ENCODE measurements at places on chromosomes 2 and 18.
A peak's percentile ranks its signal among the peaks of the same experiment; 100 is the strongest.

DNA sequence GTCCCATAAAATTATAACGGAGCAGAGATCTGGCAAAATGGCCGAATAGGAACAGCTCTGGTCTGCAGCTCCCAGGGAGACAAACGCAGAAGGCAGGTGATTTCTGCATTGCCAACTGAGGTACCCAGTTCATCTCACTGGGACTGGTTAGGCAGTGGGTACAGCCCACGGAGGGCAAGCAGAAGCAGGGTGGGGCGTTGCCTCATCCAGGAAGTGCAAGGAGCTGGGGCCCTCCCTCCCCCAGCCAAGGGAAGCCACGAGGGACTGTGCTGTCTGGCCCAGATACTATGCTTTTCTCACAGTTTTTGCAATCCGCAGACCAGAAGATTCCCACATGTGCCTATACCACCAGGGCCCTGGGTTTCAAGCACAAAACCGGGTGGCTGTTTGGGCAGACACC, 22.8 kb downstream of the ICA1L start:
- no peak for DNase-seq

GRCh38 chr2:121133551-121134319, 151.3 kb downstream of the TFCP2L1 start:
- no peak for DNase-seq

- DNase-seq = no peak
These were observed 391.3 kb downstream of the SETBP1 start for GRCh38 chr18:45071956-45072355.

DNA sequence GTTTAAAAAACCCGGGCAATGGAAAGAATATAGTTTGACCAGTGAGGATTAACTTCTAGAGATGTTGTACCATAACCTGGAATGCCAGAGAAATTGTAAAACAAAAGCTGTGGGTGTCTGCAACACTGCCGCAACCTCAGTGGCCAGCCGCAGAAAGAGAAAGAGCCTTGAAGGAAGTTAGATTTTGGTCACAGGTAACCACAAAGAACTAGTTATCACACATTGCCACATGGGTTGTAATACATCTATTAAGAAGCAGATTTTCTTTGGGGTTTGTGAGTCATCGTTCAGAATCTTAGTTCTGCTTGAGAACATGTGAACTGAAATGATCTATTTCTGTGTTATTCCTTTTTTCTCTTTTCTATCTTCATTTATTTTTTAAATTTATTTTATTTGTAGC, 222.9 kb upstream of the AGAP1 start:
- DNase-seq = peak; percentile 43

GRCh38 chr2:8966123-8966908, 37.2 kb downstream of the MBOAT2 start:
- DNase-seq = no peak

DNA sequence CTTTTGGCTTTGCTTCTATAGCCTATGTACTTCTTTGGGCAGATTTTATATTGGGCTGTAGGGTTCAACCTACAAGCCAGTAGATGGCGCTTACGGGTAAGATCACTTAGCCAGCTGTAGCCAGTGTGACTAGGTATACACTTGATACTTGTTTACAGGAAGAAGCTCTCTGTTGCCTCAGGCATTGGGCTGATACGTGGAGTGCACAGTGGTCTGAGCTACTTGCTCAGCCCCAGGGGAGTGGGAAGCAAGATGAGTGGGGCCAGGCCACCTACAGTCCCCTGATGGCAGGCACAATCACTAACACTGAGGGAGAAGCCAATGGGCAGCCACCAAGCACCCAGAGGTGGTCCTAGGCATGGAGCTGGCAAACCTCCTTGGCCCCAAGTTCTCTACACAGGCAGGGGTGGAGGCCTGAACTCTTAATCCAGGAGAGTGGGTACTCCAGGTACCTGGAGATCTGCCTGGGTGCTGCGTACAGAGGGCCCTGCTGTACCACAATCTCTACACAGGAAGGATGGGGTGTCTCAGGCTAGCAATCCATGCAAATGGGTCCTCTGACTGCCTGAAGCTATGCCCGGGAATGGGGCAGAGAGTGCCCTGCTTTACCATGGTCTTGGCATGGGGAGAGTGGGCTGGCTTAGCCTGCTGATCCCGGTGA, 122.2 kb downstream of the NCOA1 start:
- no peak for DNase-seq

GRCh38 chr2:119116411-119117295, 41.9 kb downstream of the C1QL2 start:
- no peak for DNase-seq

- DNase-seq = no peak
These were observed 390.7 kb downstream of the LRATD1 start for GRCh38 chr2:15023221-15023620.

GRCh38 chr2:37827911-37828511, 97.1 kb upstream of the RMDN2 start:
- peak; percentile 44 for DNase-seq

DNA sequence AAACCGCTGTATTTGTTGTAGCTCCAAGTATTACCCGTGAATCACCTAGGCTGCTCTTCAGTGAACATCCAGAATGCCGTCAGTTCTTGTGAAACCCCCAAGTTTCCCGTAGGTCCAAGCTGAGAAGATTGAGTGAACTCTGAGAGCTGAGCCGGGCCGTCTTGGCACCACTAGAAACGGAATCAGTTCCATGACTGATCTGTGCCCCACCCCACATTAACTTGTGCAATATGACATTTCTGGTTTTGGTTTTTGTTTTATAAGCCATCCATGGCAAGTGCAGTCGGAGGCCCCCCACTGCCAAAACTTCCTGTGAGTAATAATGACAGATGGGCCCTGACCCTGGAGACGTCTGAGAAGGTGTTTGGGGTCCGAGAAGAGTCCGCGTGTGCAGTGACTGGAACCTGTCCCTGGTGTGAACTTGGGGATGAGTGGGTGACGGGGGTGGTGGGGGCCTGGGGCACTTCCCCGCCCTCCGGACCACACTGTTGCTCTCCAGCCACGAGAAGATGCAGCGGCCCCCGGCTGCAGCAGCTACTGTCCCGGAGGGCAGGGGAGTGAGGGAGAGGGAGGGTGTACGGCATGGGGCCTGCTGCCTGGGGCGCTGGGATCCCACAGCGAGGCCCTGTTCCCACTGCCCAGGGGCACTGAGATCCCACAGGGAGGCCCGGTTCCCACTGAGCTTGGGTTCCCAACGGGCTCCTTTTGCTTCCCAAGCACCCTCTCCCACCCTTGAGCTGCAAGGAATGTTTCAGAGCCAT, 26.5 kb downstream of the NFATC1 start:
- no peak for DNase-seq

DNA sequence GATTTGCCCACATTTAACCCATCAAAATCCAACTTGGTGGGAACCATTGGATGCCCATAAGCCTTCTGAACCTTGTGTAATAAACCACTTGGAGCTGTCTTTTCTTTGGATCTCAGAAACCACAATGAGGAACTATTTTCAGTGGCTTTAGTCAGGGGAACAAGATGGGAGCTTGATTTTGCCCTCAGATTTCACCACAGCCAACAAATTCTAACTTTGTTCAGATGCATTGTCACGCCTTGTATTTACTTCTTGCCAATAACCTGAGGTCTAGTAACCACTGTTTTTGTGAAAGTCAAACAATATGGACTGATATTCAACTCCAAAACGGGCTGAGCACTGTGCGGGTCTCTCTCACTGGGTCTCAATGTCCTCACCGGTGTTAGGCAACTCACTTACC, 508.2 kb downstream of the TNS1 start:
- no peak for DNase-seq

DNA sequence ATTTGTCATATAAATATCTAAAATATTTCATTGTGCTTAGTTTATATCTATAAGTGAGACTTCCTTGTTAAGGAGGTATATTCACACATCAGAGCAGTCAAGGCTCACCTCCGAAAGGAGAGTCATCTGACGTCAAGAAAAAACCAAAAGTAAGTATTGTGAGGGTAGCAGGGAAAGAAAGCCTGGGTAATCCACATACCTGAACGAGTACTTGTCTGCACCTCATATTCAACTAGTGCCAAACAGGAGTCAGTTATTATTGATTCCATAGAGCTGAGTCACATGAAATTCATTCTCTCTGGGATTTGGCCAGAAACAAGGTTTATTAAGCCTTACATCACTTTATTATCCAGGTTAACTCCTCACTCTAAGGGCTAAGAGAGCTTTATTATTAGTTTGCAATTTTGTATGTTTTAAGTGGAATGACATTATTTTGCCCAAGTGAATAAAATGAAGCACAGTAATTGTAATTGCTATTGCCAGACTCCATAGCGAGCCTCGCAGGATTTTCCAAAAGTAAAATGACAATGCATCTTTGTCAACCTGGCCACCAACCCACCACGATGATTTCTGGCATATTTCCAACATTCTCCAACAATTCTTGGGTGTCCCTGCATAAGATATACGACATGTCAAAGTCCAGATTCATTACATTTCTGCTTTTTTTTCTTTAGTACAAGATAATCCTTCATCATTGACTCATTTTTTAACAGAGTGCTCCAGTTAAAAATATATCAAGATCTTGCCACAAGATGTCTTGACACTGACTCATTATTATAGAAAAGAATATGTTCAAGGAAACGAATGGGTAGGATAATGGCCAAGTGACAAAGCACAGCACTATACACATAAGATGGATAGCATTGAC, 1210.4 kb upstream of the ACVR2A start:
- DNase-seq = no peak

GRCh38 chr18:60066219-60066975, 166.6 kb downstream of the PMAIP1 start:
- DNase-seq = no peak

GRCh38 chr2:236507393-236508085, 62.1 kb upstream of the ACKR3 start:
- DNase-seq = peak; percentile 81

DNA sequence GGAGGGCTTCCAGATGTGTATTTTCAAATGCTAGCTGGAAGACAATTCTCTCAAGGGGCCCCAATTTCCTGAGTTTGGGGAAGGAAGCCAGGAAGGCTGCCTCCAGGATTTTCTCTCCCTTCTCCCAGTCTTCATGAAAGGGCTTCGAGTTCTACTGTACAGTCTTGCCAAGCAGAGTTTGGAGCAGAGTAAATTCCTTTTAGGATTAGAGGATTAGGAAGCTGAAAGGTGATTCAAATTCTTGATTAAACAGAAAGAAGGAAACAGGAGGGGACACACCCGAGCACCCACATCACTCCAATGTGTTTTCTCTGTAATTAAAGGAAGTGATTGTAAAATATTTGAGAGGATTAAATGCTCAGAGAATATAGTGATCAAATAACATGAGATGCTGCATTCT, 217.8 kb downstream of the SETBP1 start:
- no peak for DNase-seq

- DNase-seq = no peak
These were observed 6.5 kb downstream of the GPC1 start for GRCh38 chr2:240441993-240442411.

DNA sequence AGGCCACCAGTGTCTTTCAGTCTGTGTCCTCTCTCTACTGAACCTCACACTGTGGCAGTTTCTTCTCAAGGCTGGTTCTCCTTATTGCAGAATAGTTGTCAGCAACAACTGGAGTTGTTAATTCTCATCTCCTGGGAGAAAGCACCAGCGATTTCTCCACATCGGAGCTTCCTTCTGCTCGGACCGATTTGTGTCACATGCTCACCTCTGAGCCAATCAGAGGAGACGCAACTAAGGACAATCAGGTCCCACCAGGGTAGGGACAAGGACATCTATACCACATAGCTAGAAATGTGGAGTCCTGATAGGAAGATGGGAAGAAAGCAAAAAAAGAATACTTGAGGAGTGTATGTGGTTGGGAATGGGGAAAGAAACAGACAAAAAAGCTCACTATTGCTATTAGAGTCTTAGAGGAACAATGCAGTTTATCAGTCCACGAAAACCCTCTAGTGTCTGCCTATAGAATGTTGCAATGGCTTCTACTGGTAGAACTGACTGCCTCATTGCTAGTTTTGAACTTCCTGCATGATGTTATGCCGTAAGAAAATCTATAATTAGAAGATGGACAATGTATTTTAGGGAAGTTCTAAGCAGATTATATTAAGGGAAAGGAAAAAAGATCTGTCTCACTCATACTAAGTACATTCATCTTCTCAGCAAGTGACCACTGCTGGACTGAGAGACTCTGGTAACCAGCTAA, 169.7 kb downstream of the CDCA7 start:
- peak; percentile 32 for DNase-seq

GRCh38 chr2:241036397-241036963, 38.1 kb downstream of the SNED1 start:
- DNase-seq = peak; percentile 11

GRCh38 chr2:105934467-105934866, 189.8 kb downstream of the NCK2 start:
- no peak for DNase-seq

DNA sequence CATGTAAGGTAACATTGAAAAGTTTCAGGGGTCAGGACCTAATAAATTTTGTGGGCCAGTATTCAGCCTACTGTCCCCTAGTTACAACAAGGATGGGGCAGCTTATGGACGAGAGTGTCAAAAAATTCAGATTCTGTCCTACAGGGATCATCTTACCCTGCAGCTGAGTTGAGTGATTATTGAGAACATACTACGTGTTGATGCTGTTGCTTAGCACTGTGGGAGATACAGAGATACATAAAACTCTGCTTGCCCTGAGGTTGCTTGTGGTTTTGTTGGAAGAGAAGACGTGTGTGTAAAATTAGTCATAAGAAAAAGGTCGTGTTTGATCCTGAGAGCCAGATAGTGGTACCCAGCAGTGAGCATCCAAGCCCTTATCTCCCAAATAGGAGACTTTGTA, 253.2 kb downstream of the NEDD4L start:
- DNase-seq = no peak

DNA sequence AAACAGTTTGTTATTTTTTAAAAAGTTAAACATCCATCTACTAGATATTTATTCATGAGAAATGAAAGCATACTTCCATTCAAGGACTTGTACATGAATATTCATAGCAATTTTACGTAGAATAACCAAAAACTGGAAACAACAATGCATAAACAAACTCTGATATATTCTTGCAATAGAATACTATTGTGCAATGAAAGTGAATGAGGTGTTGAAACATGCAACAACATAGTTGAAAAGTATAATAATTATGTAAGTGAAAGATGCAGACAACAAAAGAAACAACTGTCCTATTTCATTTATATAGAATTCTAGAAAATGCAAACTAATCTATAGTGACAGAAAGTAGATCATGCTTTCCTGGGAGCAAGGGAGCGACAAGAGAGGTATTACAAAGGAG, 206.6 kb upstream of the KLHL29 start:
- DNase-seq = no peak

DNA sequence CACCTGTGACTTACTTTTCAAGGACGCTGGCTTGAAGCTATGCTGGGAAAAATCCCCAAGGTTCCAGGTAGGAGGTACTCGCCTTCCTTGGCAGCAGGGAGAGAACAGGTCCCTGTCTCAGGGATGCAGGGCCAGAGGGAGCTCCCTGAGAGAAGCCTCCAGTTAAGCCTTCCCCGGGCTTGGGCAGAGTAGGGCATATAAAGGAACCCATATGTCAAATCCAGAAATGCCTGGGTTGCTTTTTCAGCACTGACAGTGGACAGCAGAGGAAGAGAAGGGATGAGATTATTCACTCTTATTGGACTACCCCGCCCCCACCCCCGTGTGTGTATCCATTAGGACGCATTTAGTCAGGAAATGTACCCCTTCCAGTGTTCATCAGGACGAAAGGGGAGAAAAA, 89.3 kb upstream of the TEX51 start:
- no peak for DNase-seq
